ENCODE measurements at places on chromosomes 16 and 17.

GRCh38 chr16:56382459-56382858, 42.9 kb downstream of the AMFR start:
- DNase-seq: no peak

- no peak for DNase-seq
Observed at GRCh38 chr16:7714775-7715174, 382.1 kb downstream of the RBFOX1 start.

DNA sequence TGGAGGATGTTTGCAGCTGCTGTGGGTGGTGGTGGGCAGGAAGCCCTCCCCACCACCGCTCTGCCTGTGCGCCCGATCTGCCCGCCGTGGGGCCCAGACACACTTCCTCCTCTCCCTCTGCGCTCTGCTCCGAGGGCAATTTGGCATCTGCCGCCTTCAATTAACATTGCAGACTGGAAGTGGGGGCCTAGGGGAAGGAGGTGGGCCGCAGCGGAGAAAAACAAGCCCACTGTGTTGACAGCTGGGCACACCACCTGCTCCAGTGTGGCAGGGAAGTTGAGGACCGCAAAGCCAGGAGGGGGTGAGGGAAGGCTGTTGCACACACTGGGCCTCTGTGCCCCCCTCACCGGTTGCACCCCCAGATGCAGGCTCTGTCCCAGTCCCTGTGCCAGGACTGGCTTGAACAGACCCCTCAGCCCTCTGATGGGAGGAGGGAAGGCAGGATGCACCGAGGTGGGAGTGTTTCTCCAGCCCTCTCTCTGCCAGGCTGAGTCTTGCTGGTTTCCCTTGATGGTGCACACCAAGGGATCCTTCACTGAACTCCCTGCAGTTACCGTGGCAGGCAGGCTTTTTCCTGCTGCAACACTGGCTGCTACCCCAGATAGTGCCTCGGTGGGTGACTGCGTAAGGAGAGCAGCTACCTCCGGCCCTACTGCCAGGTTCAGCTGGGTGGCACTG, 72.8 kb upstream of the MED9 start:
- DNase-seq: peak; percentile 76

DNA sequence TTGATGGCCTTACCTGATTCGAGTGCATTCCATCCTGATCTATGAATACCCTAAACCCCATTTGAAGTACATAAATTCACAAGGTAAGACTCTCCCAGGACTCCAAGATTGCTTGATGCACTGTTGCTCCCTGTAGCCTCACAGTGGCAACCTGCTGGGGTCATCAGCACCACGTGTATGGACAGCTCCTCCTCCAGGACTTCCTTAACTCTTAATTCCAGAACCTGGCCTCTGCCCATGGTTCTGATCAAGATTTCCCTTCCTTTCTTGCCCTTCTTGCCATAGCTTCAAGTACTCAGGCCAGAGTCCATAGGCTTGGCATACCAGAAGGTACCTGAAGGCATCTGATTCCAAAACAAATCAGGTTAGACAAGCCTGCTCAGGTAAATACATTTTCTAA, 34.0 kb upstream of the NLK start:
- no peak for DNase-seq

DNA sequence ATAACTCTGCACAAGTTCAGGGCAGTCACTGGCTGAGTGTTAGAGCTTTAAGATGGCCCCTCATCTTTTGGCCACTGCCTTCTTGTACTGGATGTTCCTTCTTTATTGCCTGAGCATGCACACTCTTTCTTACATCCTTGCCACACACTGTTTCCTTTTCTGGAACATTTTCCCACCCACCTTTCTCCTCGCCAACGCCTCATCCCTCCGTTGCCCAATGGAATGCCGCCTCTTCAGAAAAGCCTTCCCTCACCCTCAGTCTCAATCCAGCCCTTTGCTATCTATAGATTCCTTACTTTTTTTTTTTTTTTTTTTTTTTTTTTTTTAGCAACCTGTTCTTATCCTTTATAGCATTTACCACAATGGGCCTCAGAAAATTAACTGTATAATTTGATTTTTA, 47.9 kb upstream of the RBFOX1 start:
- DNase-seq: no peak

- no peak for DNase-seq
Observed at GRCh38 chr16:88062341-88063210, 111.3 kb downstream of the BANP start.

DNA sequence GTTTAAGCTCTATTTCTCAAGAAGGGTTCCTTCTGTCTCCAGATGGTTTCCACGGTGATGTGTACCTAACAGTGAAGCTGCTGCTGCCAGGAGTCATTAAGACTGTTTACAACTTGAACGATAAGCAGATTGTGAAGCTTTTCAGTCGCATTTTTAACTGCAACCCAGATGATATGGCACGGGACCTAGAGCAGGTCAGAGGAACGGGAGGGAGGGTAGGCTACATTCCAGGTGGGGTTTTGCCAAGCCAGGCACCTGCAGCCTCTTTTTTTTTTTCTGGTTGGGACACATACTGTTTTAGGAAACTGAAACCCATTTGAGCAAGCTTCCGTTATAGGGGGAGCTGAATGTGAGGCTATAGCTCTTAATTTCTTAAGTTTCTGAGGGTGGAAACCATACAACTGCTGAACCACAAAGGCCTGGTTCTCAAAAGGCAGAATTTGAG, 10.6 kb downstream of the LIG3 start:
- no peak for DNase-seq

DNA sequence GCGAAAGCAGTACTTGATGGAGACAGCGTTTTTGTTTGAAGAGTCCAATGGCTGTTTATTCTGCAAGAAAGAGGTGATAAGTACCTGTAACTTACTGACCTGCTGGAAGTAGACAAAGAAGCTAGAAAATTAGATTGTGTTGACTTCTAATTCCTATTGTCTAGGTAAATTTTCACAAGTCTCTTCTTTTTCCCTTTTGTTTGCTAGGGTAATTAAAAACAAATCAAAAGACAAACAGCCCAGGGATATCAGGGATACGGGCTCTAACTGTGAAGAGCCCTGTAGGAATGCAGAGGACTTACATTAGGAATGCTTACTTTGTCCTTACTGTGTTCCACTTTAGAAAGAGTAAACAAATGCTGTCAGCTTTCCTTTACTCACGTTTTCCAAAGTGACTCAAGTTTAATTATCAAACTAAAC, 7.0 kb downstream of the PSME3IP1 start:
- no peak for DNase-seq

- peak; percentile 91 for DNase-seq
Observed at GRCh38 chr17:63445954-63446752, at the start of gene CYB561. CYB561 (minus strand) TSS chr17:63446306; CDS start chr17:63437547, 8,759 bp downstream.

DNA sequence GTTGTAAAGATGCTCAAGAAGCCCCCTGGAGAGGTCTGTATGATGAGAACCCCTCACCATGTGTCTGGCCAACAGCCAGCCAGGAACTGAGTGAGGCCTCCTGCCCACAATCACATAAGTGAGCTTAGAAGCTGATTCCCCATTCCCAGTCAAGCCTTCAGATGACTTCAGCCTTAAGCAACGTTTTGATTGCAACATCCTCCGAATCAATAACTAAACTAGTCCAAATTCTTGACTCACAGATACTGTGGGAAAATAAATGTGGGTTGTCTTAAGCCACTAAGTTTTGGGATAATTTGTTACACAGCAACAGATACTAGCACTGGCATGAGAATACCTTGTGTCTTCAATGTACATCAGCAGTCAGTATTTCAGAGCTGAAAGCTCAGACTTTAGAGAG, 54.5 kb upstream of the HS3ST4 start:
- DNase-seq: no peak

DNA sequence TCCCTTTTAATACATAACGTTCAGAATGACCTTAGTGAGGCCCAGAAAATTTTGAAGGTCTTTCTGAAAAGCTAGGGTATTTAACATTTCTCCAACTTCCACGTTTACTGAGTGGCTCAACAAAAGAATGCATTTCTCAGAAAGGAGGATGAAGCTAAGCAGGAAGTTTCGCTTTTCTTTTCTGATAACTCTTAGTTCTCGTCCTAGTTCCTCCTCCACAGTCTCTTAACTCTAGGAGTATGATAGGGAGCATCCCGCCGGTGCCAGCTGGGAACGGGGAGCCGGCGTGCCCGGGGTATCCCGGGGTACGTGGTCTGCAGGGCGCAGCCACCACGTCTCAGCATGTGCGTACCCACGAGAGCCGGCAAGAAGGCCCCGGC, 363 bp downstream of the KARS1 start:
- no peak for DNase-seq

DNA sequence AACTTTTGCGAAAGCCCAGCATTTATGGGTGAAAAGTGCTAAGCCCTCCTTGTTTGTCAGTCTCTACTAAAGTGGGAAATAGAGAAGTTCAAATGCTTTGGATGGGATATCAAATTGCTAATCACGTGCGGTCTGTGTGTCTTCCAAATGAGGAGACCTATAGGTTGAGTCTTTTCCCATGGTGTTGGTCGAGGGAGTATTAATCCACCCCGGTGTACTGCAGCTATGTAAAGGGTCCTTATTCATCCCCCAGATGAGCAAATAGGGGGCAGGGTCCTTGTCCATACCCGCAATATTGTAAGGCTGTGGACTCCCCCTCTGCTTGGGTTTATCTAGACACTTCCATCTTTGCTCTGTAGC, 14.6 kb downstream of the KIAA0513 start:
- no peak for DNase-seq

DNA sequence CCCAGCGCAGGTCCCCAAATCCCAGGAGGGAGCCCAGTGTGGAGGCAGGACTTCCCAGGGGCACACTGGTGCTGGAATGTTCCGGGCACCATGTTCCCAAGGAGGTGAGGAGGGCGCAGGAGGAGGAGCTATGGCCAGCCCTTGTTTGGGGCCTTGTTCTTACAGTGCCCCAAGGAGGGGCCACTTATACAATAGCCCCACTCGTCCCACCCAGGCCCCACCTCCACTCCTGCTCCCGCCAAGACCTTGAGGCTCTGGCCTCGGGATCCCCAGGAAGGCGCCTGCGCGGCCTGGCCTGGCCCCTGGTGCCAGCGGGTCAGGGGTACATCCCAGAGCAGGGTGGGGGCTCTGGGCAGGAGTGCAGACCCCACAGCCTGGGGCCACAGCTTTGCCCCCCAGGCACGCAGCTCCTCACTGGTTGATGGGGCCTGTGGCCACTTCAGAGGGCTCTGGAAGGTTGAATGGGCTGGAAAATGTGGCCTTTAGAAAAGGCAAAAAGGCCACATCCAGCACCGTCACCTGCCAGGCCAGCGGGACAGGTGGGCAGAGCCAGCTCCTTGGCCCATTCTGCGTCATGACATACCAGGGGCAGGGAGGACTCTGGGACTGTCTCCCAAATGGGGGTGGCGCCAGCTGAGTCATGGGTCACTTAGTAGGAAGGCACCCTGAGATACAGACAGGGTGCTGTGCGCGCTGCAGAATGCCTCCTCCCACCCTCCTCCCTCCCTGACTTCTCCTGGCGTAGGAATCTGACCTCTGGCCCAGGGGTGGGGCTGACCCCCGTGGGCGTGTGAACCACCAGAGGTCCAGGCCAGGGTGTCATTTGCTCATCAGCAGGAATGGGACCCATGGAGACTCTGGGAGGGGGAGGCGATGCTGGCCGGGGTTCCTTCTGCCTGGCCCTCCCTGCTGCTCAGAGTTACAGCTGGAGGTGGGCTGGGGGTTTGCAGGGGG, 32.3 kb upstream of the PVALEF start:
- no peak for DNase-seq

- no peak for DNase-seq
Observed at GRCh38 chr16:855471-855870, 54.9 kb upstream of the GNG13 start.

DNA sequence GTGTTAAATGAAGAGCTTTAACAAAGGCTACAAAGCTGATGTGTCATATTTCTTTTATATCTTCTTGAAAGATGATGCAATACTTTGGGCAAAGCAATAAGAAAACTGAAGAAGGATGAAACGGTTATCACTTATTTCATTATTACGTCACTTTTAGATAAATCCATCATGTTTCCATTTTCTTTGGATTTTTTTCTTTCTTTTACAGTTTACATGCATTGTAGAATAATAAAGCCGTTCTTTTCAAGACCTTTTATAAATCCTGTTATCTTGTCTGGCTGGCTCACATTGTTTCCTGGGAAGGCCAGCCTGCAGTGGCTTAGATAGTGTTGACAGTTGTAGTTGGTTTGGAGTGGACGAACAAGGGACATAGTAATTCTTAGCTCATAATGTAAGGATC, 28.9 kb downstream of the TANC2 start:
- DNase-seq: no peak

DNA sequence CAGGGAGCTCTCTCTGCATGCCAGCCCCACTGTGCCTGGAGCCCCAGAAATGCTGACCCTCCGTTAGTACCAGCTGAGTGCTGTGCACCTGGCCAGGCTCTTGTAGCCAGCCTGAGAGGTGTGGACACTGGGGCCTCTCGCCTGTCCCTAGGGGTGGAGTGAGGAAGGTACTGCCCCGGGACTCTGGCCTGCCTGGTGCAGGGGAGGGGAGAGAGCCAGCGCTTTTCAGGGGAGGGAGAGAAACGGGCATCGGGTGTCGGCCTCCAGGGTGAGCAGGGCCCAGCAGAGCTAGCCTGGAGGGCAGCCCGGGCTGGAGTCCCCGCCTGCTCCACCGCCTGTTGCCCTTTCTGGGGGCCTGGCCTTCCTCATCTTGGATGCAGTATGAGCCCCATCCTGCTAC, 13.1 kb downstream of the MAP2K3 start:
- DNase-seq: no peak

GRCh38 chr17:309361-309888, 43.2 kb downstream of the RPH3AL start:
- no peak for DNase-seq

- no peak for DNase-seq
Observed at GRCh38 chr16:66717776-66718175, 21.2 kb upstream of the CMTM4 start.

DNA sequence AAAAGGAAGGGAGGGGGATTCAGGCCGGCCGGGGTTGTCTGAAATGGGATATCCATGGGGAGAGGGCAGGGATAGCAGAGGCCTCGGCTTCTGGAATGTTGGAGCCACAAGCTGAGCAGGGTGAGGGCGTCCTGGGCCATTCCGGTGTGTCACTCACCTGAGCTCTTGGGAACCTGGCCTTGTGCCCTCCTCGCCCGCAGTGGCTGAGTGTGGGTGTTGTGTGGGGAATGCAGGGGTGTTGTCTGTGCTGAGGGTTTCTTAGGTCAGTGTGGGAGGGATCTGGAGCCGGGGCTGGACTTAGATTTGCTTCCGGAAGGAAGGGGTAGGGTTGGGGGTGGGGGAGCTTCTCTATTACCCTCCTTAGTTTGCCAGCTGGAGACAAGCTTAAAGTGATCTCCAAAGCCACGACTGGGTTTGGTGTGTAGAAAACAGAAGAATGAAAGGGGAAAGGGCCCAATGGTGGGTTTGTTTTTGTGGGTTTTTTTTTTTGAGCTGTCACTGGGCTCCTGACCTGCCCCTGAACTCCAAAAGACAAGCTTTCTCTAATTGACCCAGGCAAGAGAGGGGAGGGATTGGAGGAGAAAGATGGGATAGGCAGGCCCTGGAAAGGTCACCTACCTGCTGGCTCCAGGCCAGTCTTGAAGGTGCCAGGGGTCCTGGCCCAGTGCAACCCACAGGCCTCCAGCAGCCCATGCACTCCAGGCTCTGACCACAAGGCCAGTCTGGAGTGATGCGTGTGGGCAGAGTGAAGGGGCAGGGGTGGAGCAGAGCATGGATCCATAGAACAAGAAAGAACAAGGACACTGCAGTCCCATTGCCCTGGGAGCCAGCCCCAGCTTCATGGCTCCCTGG, at the start of gene SULT1A2:
TSS of gene SULT1A2 (minus strand) at position 211 of the 852 bp plus-strand sequence. CDS start 1,120 bp downstream, outside the sequence.
- DNase-seq: no peak

- peak; percentile 60 for DNase-seq
Observed at GRCh38 chr17:65593855-65594845, 32.7 kb upstream of the AXIN2 start.

Data from activated CD8-positive, alpha-beta memory T cell treated with anti-CD3 and anti-CD28 coated beads for 24 hours (primary cell).